ENCODE measurements at places on chromosomes 5 and 9. TPM values are rescaled to one million over a fixed set of nuclear protein-coding genes. Genes with fewer than 3 reads are reported as not detected.

GRCh38 chr9:98228392-98229089 lies 26.9 kb downstream of the TBC1D2 start:
- no peak overlapping the region for H3K4me3 ChIP-seq
- H3K4me1 ChIP-seq: peaks cover 8% of the 10 kb centered on the region
- no peak for DNase-seq
- no peak overlapping the region for H3K27ac ChIP-seq
- no peaks in the 10 kb centered on the region for H3K27me3 ChIP-seq
- peaks cover 74% of the 10 kb centered on the region for H3K36me3 ChIP-seq

- no peak overlapping the region for H3K4me3 ChIP-seq
- no peak for DNase-seq
- no peak overlapping the region for H3K27ac ChIP-seq
- no peaks in the 10 kb centered on the region for H3K27me3 ChIP-seq
- no peaks in the 10 kb centered on the region for H3K36me3 ChIP-seq
Observed at GRCh38 chr5:110386782-110387181, 339.7 kb downstream of the TMEM232 start.

DNA sequence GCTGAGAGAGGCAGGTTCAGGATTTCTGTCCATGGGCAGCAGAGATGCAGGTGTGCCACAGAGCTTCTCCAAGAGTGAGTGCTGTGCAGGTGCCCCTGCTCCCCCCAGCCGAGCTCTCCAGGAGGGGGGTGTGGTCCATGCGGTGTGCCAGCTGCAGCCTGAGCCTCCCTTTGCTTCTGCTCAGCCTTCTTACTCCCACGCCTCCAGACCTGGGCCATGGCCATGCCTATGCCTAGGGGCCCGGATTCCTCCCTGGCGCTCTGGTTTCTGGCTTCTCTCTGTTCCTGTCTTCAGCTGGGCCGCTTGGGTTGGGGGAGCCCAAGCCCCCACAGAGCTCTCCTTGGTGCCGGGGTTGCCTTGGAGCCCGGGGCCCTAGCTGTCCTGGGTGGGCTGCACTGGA lies 133.3 kb downstream of the CACNA1B start:
- H3K27me3 ChIP-seq: no peaks in the 10 kb centered on the region
- no peak overlapping the region for H3K27ac ChIP-seq
- no peaks in the 10 kb centered on the region for H3K36me3 ChIP-seq
- no peaks in the 10 kb centered on the region for H3K4me1 ChIP-seq
- DNase-seq: peak; percentile 43

DNA sequence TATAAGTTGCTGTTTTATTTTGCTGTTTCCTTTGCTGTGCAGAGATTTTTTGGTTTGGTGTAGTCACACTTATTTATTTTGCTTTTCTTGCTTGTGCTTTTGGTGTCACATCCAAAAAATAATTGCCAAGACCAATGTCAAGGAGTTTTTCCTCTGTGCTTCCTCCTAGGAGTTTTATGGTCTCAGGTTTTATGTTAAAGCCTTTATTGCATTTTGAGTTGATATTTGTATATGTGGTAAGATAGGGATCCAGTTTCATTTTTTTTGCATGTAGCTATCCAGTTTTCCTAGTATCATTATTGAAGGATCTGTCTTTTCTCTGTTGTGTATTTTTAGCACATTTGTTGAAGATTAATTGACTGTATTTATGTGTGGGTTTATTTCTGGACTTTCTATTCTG lies 210.6 kb downstream of the ARHGEF28 start:
- no peaks in the 10 kb centered on the region for H3K4me1 ChIP-seq
- no peaks in the 10 kb centered on the region for H3K27me3 ChIP-seq
- no peak overlapping the region for H3K27ac ChIP-seq
- H3K4me3 ChIP-seq: no peak overlapping the region

- no peaks in the 10 kb centered on the region for H3K27me3 ChIP-seq
- H3K36me3 ChIP-seq: no peaks in the 10 kb centered on the region
- H3K4me3 ChIP-seq: no peak overlapping the region
- H3K27ac ChIP-seq: no peak overlapping the region
Observed at GRCh38 chr9:70111042-70111602, 67.5 kb downstream of the MAMDC2 start.

Gene FOXD4L5
- not detected for total RNA-seq

Gene PCDHGA6
- total RNA-seq: 4.7 TPM

GRCh38 chr9:133519693-133520092 lies 5.1 kb downstream of the MYMK start:
- no peak overlapping the region for H3K4me3 ChIP-seq
- H3K27me3 ChIP-seq: no peaks in the 10 kb centered on the region
- H3K27ac ChIP-seq: no peak overlapping the region

GRCh38 chr5:103021314-103021713 lies 98.6 kb downstream of the GIN1 start:
- H3K27me3 ChIP-seq: no peaks in the 10 kb centered on the region
- DNase-seq: no peak
- H3K36me3 ChIP-seq: peaks cover 34% of the 10 kb centered on the region
- no peaks in the 10 kb centered on the region for H3K4me1 ChIP-seq
- H3K4me3 ChIP-seq: no peak overlapping the region
- H3K27ac ChIP-seq: no peak overlapping the region

GRCh38 chr5:109630093-109630492 lies 59.6 kb upstream of the MAN2A1 start:
- no peaks in the 10 kb centered on the region for H3K36me3 ChIP-seq
- DNase-seq: no peak
- H3K4me3 ChIP-seq: no peak overlapping the region
- no peaks in the 10 kb centered on the region for H3K27me3 ChIP-seq

GRCh38 chr5:79844571-79844970 lies 146.5 kb downstream of the MTX3 start:
- no peak overlapping the region for H3K27ac ChIP-seq
- no peaks in the 10 kb centered on the region for H3K36me3 ChIP-seq
- no peak for DNase-seq
- H3K27me3 ChIP-seq: no peaks in the 10 kb centered on the region

Gene PCDHGB6
- 13.8 TPM for total RNA-seq

Gene LCNL1
- not detected for total RNA-seq

DNA sequence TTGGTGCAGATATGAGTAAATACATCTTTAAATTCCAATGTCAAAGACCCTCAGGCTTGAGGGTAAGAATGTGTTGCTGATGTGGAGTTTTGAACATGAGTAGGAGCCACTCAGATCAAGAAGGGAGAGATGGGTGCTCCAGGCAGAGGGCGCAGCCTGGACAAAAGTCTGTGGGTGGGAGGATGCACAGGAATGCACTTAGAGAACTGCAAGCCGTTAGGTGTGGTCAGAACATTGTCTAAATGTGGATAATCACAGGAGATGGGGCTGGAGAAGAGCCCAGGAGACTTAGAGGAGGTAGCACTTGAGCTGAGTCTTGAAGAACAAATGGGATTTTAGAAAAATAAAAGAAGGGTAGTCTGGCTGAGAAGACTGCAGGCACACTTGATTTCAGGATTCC lies 255.5 kb downstream of the PAPPA start:
- H3K27me3 ChIP-seq: no peaks in the 10 kb centered on the region
- H3K4me3 ChIP-seq: no peak overlapping the region
- no peaks in the 10 kb centered on the region for H3K36me3 ChIP-seq
- H3K27ac ChIP-seq: no peak overlapping the region

Gene NPR2
- total RNA-seq: 12.2 TPM

DNA sequence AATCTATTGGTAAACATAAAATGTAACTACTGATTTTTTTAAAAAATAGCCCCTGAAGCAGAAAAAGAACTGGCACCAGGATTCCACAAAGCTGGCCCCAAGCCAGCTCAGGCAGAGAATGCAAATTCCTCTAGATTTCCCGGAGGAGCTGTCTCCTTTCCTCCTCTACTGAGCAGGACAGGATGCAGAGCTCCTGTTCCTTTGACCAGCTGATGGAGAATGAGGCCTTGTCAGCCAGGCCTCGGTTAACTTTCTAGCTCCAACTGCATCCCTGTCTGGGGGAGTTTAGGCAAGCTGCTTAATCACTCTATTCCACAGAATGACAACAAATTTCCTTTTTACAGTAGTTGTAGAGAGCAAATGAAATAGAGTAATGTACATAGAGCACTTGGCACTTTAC lies 155.5 kb downstream of the GNAQ start:
- no peak overlapping the region for H3K27ac ChIP-seq
- no peaks in the 10 kb centered on the region for H3K27me3 ChIP-seq
- H3K4me3 ChIP-seq: no peak overlapping the region
- no peaks in the 10 kb centered on the region for H3K36me3 ChIP-seq
- no peak for DNase-seq

Gene TRIM7
- total RNA-seq: 79.0 TPM

DNA sequence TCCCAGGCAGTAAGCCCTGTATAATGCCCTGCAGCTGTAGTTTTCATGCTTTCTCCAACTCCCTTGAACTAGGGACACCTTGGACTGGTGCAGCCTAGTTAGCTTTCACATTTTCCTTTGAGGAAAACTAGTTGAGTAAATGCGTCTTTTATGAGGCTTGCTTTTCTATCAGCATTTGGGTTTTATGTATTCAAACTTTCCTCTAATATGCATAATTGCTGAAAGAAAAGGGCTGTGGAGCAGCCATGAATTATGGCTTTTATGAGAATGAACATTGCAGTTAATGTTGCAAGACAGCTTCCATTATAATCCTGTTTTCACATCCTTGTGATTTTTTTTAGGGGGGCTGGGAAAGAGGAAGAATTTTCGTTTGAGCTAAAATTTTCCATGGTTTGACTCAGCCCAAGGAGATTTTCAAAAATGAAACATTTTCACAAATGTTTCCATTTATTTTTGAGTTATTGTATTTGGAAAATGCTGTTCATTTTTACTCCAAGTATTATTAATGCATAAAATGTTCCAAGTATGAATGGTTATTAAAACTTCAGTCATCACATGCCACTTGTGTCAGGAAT lies 57.9 kb upstream of the PPP3R2 start:
- H3K27me3 ChIP-seq: no peaks in the 10 kb centered on the region
- H3K27ac ChIP-seq: no peak overlapping the region
- H3K36me3 ChIP-seq: no peaks in the 10 kb centered on the region
- DNase-seq: no peak
- no peak overlapping the region for H3K4me3 ChIP-seq

GRCh38 chr9:88803546-88804253 lies 187.6 kb upstream of the S1PR3 start:
- no peak overlapping the region for H3K4me3 ChIP-seq
- no peak overlapping the region for H3K27ac ChIP-seq

DNA sequence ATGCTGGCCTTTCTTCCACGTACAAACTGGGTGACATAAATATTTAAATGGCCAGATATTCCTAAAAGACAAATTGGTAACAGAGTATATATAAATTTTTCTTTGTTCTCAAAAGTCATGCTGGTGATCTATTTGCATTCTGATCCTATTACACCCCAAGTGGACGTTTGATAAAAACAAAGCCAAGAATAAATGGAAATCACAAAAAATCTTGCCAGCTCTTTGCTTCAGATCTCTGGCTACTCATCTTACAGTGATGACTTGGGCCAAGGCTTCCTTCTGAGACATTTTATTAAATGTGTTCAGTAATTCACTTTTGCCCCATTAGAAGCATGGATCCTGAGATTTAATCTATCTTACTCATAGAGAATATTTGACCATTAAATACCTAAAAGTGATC lies 444.3 kb upstream of the PIK3R1 start:
- H3K27ac ChIP-seq: no peak overlapping the region
- H3K4me3 ChIP-seq: no peak overlapping the region
- H3K36me3 ChIP-seq: no peaks in the 10 kb centered on the region
- peaks cover 20% of the 10 kb centered on the region for H3K4me1 ChIP-seq

DNA sequence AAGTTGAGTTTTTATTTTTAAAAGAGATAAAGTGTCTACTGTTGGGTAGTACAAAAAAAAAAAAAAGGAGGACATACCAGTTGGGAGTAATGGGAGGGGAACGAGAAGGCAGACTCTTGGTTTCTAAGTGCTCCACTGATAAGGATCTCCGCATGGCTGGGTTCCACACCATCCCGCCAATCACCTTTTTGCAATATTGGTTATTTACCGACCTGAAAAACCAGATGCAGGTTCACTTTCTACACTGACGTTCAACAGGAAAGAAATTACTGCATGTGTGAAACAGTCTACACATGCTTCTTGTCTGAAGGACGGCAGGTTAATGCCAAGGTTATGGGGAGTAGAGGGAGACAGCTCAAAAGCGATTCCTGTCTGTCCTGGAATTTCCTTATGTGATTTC lies 75.5 kb downstream of the PTPN3 start:
- H3K27ac ChIP-seq: peak overlapping the region; percentile 67
- H3K27me3 ChIP-seq: no peaks in the 10 kb centered on the region
- peaks cover 37% of the 10 kb centered on the region for H3K36me3 ChIP-seq
- no peak overlapping the region for H3K4me3 ChIP-seq

DNA sequence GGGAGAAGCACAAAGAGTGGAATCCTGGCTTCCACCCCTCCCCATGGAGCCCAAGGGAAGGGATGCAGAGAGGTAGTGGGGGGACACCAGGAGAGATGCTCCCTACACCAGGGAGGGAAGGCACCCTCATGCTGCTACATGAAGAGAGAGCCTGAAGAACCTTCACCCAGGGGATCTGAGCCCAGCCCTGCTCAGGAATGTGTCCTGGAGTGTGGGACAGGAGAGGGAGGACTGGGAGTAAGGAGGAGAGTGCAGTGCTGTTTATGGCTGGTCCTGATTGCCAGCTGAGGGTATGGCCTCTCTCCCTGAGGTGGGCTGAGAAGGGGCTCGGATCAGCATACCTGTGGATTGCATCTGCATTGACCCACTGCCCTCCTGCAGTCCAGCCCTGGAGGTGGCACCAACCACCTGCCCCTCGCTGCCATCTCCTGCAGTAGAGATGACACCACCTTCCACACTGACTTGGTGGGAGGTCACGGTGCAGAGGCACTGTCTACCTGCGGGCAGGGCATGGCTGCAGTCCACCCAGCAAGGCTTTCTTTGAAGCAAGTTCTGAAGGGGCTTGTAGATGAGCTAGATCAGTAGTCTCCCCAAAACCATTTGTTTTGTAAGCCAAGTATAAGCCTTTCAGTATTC lies 114.9 kb upstream of the SLC25A48 start:
- no peaks in the 10 kb centered on the region for H3K36me3 ChIP-seq
- no peak overlapping the region for H3K4me3 ChIP-seq
- H3K4me1 ChIP-seq: peaks cover 9% of the 10 kb centered on the region
- peak; percentile 69 for DNase-seq
- H3K27me3 ChIP-seq: no peaks in the 10 kb centered on the region

Gene SPINK5
- total RNA-seq: 236 TPM

DNA sequence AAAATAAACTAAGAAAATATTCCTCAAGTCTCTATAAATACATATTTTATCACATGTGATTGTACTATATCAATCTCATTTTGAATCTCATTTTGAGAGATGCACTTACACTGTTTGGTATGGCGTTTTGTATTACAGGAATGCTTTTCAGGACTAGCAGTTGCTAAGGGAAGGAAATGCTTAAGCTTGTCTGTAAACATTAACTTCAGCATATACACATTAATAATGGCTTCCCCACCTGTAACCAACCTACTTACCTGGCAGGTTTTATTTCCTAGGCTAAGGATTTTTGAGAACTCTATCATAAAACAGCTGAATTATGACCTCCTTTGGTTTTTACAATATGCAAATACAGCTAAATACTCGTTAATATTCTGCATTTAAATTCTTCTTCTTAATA lies 141.0 kb upstream of the GRHPR start:
- no peak for DNase-seq
- no peak overlapping the region for H3K4me3 ChIP-seq
- H3K27me3 ChIP-seq: no peaks in the 10 kb centered on the region
- H3K36me3 ChIP-seq: no peaks in the 10 kb centered on the region

DNA sequence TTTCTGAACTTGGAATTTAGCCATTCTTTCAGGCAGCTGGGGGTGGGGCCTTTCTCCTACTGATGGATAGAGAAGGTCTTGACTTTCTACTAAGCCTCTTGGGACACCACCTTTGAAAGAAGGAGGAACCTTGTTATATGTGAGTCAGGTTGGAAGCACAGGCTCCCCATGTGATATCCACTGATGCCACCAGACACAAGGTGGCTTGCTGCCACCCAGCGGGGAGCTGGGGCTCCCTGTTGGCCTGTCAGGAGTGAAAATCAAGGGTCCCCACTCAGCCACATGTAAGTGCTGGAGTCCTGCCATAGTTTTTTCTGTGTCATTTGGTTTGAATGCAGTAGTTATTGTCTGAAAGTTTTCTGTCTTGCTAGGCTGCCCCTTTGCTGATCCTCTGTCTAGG lies 252.4 kb upstream of the NFIL3 start:
- H3K36me3 ChIP-seq: no peaks in the 10 kb centered on the region
- no peaks in the 10 kb centered on the region for H3K27me3 ChIP-seq
- DNase-seq: no peak

Data from suprapubic skin (tissue), 4 donors.